ENCODE measurements at places on chromosomes 7 and 10.

DNA sequence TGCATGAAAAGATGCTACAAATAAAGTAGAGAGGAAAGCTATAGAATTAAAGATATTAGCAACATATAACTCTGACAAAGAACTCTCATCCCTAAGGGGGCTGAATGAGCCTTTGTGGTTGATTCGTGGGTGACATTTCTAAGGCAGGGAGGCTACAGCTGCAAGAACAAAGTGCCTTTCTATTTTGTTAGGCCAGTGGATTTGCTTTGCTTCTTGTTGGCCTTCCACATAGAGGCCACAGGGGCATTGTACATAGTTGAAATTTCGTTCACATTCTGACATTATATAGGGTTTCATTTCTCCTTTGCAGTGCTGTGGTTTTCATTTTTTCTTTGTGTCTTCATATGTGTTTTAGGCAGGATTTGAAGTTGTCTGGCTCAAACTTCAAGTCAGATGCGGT lies 819.2 kb upstream of the C7orf33 start:
- DNase-seq, result no peak

- DNase-seq, result no peak
Measured at GRCh38 chr7:116588641-116589594, 64.1 kb downstream of the CAV1 start.

GRCh38 chr7:94250124-94250523 lies 144.6 kb upstream of the COL1A2 start:
- DNase-seq, result no peak

GRCh38 chr10:30185916-30186315 lies 126.5 kb upstream of the JCAD start:
- no peak for DNase-seq

GRCh38 chr7:111290982-111291381 lies 200.1 kb downstream of the LRRN3 start:
- DNase-seq, result no peak

DNA sequence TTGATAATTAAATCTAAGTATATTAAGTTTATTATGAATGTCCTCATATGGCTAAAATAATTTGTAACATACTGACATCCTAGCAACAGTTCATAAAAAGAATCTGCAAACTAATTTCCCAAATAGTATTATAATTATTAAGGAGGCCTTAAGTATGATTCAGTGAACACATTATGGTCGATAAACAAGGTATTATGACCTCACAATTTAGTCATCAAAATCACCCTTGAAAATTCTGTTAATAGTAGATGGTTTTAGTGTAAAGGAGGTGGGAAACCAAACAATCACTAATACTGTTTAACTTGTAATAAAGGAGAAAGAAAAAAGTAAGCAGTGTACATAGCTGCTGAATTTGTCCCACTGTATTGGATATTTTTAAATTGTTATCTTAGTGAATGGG lies 2.1 kb downstream of the ETV1 start:
- no peak for DNase-seq

- DNase-seq, result no peak
Measured at GRCh38 chr10:5658871-5659618, 7.3 kb downstream of the ASB13 start.

GRCh38 chr7:70700055-70700940 lies 431.6 kb upstream of the GALNT17 start:
- no peak for DNase-seq

DNA sequence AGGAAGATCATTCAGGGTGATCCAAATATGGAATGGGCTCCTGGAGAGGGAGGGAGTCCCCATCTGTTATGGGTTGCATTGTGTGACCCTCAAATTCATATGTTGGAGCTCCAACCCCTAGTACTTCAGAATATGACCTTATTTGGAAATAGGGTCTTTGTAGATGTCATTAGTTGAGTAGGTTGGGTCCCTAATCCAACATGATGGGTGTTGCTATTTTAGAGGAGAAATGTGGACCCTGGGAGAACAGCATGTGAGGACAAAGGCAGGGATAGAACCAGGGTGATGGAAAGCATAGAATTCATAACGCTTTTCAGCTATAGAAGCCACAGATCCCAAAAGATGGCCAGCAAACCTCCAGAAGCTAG lies 91.5 kb upstream of the SMNDC1 start:
- DNase-seq, result no peak

DNA sequence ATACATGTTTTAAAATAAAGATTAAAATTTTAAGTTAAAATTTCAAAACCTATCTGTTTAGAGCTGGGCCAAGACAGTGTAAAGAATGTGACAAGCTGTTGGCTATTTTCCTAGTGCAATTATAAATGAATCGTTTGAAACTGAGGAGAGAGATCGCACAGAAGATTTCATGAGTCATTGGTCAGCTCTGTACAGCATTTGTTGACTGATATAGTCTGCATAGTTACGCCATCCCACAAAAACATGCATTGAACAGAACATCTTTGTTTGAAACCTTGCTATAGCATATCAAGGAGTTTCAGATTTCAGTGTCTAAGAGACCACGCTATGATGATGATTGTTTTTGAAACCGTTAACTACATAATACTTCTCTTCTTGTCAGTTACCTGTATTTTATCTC lies 1.3 kb upstream of the C10orf67 start:
- DNase-seq, result no peak

GRCh38 chr7:117619681-117620080 lies 139.9 kb downstream of the CFTR start:
- DNase-seq, result no peak

- DNase-seq, result no peak
Measured at GRCh38 chr7:89223900-89224395, 428.4 kb upstream of the TEX47 start.

- DNase-seq, result no peak
Measured at GRCh38 chr7:128879939-128880746, 17.5 kb downstream of the ATP6V1F start.

DNA sequence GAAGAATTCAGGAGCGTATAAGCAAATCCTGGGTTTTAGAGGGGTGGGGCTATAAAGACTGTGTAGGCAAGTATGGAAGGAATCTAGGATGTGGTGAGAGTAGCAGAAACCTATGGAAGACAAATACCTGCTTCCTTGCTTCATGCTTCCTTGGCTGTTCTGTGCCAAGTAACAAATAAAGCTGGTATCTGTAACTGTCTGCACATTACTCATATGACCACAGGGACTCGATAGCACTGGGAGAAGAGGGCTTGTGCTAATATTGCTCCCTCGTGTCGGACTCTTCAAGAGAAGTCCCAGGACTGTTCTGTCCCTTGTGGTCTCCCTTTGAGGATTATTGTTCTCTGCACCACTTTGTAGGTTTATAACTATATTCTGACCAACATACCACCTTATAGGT lies 11.5 kb upstream of the GIMAP7 start:
- DNase-seq, result no peak

DNA sequence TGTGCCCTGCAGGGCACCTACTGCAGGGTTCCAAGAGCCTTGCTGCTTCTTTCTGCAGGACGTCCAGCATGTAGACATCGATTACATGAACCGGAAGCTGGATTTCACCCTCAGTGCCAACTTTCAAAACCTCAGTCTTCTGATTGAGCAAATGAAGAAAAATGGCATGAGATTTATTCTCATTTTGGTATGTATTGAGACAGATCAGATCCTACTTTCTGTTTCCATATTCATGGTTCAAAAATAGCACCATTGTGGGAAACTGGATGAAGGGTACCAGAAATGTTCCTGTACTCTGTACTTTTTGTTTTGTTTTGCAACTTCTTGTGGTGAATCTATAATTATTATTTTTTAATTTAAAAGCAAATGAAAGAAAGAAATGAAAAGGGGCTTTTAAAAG lies 64.1 kb downstream of the MGAM2 start:
- DNase-seq, result no peak

- DNase-seq, result no peak
Measured at GRCh38 chr10:72445851-72446250, 91.1 kb upstream of the DNAJB12 start.

GRCh38 chr7:83930262-83930661 lies 264.3 kb downstream of the SEMA3A start:
- no peak for DNase-seq

GRCh38 chr7:84722086-84722485 lies 464.8 kb downstream of the SEMA3D start:
- no peak for DNase-seq

DNA sequence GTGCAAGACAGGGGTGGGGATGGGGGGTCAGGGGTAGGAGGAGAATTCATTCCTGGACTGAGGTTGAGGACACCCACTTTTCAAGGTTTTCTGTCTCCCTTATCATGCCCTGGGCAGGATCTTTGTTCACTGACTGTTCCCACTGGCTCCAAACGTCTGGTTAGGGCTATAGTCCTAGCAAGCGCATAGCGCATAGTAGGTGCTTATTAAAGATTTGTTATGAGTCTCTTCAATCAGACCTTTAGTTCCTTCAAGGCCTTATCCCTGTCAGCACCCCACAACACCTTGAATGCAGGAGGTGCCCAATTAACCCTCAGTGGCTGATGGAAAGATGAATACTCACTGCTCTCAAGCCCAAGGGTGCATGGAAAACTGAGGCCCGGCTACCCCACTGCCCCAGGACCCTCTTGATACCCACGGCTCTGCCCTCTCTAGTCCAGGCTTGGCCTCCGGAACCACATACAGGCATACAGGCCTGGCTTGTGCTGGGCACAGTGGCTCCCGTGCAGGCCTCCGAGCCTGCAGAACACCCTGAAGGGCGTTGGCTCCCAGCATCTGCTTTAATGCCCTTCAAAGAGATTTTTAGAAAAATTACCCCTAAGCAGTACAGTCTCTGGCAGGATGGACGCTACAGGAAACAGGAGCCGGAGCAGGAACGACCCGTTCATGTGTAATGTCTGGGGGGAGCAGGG lies 177.7 kb downstream of the SH3PXD2A start:
- DNase-seq, result no peak

- no peak for DNase-seq
Measured at GRCh38 chr7:73699370-73700068, 16.1 kb downstream of the BUD23 start.

GRCh38 chr10:61125560-61126170 lies 181.7 kb upstream of the RHOBTB1 start:
- DNase-seq, result no peak

DNA sequence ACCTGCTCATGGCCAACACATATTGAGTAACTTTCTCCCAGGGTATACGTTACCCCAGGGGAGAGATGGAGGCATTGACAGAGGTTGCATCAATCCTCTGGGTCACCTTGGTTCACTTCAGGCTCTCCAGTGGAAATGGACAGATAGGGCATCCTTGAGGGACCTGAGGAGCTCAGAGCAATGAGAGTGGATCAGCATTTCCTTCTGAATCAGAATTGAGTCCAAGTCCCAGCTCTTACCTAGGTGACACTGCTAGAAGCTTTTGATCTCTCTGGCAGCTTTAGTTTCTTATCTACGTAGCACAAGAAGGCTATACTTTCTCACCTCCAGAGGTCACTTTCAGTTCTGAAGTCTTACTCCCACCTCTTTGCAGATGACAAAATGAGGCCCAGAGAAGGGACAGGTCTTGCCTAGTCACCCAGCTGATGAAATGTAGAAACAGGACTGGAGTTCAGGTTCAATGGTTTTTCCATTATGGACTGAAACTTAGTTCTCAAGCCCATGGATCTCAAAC lies 35.2 kb downstream of the PANK1 start:
- peak; percentile 13 for DNase-seq

DNA sequence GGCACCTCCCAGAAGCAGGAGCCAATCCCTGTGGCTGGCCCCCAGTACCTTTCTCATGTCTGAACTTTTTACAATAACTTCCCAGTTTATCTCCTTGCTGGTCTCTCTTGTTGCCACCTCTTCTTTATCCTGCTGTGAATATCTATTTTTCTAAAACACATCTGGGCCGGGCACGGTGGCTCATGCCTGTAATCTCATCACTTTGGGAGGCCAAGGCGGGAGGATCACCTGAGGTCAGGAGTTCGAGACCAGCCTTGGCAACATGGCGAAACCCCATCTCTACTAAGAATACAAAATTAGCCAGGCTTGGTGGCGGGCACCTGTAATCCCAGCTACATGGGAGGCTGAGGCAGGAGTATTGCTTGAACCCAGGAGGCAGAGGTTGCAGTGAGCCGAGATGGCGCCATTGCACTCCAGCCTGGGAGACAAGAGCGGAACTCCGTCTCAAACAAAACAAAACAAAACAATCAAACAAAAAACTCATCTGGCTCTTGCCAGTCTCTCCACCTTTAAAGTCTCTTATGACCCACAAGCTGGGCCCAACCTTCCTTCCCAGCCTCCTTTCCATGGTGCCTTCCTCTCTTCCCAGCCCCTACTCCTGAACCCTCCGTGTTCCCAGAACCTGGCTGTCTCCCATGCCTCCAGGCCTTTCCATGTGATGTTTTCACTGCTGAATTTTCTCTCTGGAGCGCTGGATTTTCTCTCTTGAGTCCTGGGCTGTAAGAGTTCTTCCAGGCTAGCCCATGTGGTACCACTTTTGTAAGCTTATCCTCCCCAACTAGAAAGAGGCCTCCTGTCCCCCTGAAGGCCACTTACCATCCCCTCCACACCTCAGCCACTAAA lies 51.3 kb downstream of the HIP1 start:
- no peak for DNase-seq

DNA sequence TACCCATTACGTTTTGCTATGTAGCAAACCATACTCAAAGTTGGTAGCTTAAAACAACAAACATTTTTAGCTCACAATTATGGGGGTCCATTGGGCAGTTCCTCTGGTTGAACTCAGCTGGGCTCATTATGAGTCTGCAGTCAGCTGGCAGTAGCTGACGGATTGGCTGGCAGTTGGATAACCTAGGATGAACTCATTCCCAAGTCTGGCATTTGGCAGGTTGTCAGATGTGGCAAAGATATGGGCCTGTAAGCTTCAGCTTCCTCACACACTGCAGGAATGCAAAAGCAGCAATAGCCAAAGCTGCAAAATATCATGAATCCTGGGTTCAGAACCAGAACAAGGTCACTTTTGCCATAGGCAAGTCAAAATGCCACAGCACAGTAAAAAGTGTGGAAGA lies 412.2 kb upstream of the SORCS1 start:
- DNase-seq, result no peak

DNA sequence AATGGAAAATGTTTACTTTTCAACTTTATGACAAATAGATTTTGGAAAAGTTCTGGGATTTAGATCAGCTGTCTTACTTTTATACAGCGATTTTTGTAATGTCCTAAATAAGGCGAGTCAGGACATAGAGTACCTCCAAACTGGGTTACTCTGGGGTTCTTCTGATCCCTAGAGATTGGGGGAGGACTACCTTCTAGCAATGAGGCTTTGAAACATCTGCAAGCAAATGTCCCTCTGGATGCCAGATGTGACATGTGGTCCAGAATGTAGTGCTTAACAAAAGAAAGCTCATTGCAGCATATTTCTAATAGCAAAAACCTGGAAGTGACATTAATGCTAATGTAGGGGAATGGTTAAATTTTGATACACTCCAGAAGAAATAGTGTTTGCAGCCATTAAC lies 36.1 kb downstream of the ABRAXAS2 start:
- no peak for DNase-seq

GRCh38 chr10:43120116-43120928 lies 17.9 kb upstream of the CSGALNACT2 start:
- no peak for DNase-seq
